ENCODE measurements at places on chromosomes 2 and 18.
A peak's percentile ranks its signal among the peaks of the same experiment; 100 is the strongest.

DNA sequence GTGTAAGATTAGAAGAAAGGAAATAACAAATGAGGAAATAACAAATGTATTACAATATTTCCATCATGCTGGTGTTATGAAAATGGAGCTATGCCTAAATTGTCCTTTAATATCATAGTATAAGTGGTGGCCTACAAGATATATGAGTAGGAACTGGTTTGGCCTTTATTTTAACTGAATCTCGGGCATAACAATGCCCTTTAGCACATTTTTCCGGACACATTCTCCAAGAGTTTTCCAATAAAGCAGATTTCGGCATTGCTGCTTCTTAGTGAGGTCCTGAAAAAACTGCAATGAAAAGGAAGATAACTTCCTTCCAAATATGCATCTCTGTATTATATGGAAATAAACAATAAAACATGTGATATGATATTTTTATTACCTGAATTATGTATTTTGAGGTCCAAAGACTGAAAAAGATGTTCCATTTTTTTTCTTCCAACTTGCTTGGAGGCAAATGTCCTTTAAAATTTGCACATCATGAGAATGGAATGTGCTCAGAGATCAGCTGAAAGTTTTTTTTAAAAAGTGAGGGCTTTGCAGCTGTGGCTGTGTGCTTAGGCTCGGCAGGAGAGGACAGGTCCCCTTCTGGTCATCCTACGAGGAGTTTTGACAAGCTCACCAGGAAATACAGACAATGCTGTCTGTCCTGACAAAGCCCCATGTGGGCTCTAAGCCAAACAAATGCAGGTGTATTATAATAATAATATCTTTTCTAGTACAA is 132.3 kb upstream of the RND3 start:
- no peak for DNase-seq

DNA sequence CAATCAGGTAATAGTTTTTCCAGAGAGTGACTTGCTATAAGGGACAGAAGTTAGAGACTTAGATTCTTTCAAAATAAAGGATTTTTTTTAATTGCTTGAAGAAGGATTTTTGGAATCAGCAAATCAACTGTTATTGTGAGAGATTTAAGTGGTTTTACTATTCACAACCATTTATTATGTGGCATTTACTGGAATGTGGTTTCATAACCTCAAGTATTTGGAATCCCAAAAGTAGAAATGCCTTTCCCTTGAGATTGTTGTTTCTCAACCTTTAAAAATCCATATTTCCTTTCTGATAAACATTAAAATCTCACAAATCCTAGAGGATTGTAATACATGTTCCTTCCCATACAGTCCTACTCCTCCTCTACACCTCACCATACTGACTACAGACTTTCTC is 5.0 kb downstream of the TANK start:
- DNase-seq = no peak

GRCh38 chr2:240579771-240580614 is 6.5 kb upstream of the CAPN10 start:
- DNase-seq = peak; percentile 81

GRCh38 chr2:24315669-24316068 is 44.7 kb downstream of the ITSN2 start:
- DNase-seq = no peak

GRCh38 chr18:58497845-58498244 is 131.0 kb downstream of the ALPK2 start:
- no peak for DNase-seq

GRCh38 chr2:181308766-181309515 is 148.2 kb upstream of the ITGA4 start:
- no peak for DNase-seq

GRCh38 chr2:39141334-39142271 is 20.8 kb upstream of the SOS1 start:
- peak; percentile 43 for DNase-seq

GRCh38 chr2:34179511-34179910 is 580.4 kb upstream of the FAM98A start:
- no peak for DNase-seq

GRCh38 chr2:102619414-102620319 is at the start of gene SLC9A2:
SLC9A2 (plus strand) TSS chr2:102619553; CDS start chr2:102619849, 296 bp downstream.
- no peak for DNase-seq

DNA sequence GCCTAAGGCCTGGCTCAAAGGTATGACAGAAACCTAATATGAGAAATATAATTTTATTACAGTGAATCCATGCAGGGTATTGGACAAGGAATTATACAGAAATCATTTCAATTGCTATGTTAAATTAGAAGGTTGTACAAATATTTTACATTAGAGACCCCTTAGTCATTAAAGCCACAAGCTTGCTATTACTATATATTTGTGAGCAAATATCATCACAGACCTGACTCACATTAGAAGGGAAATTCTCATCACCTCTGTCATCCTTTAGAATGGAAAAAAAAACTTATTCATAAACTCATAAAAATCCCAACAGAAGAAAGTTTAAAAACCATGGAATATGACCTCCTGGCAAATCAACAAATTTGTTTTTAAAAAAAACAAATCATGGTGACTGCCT is 277.9 kb downstream of the DCC start:
- DNase-seq = no peak

- no peak for DNase-seq
These were observed 495.7 kb downstream of the RIT2 start for GRCh38 chr18:42619771-42620170.

GRCh38 chr2:29719639-29720038 is 201.7 kb downstream of the ALK start:
- DNase-seq = no peak

DNA sequence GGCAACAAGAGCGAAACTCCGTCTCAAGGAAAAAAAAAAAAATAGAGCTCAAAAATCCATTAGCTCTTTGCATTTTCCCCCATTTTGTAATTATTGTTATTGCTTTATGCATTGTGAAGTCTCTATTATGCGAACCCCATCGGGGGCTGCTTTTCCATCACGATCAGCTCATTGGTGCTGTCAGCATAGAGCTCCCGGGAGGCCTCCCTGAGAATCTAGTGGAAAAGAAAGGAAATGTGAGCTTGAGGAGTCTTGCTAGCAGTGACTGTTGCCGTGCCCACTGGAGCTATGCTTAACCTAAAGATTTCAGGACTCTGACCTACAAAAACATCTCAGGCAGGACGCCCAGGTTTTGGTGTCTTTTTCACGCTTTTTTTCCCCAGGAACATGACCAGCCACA is 102.6 kb upstream of the NDUFV2 start:
- no peak for DNase-seq

DNA sequence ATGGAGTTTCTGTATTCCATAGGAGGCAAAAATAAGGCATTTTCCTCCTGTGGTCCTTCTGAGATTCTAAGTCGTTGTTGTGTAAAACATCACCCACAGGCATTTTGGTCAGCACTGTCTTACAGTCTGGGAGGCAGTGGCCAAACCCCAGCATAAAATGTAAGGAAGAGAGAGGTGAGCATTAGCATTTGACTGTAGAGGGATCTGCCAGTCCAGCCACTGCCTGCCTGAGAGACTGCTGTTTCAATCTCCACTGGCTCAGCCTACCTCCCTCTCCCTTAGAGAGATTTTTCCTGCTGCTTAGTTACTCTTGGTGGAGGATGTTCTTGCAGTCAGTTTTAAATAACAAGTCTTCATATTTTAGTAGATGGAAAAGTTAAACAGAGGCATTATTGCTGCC is 77.0 kb downstream of the ARHGEF33 start:
- DNase-seq = no peak

DNA sequence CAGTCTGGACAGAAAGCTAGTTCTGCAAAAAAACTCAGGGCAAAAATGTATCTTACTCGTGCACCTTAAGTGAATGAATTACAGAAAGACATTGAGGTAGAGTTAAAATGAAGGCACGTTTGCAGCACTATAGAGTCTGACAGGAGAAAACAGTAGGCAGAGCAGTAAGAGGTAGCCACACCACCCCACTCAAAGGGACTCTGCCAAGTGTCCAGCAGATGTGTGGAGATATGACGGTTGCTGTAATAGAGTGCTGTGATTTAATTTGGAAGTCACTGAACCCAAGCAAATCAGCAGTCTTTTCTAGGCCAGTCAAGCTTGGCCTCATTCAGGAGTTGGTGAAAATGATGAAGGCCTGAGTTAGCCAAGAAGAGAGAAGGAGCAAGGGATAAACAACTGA is 464.4 kb downstream of the PTPRM start:
- no peak for DNase-seq

- DNase-seq = no peak
These were observed 48.7 kb downstream of the NETO1 start for GRCh38 chr18:72819050-72819449.

GRCh38 chr2:135337071-135337470 is 193.9 kb downstream of the ZRANB3 start:
- no peak for DNase-seq

DNA sequence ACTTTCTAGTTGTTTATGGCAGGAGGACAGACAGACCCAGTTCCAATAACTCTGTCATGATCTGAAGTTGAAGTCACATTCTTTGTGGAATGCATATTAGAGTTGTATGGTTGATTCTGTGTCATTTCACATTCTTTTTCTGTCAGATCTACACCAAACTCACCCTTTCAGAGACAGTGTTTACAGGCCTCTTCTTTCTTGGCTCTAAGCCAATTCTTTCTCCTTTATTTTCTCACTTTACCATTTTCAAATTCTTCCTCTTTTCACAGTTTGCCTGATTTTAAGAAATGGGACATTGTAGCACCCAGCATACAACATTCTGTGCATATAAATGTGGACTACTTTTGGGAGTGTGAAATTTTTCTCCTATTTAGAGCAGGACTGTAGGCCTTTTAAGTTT is 103.7 kb downstream of the CCDC85A start:
- DNase-seq = no peak

DNA sequence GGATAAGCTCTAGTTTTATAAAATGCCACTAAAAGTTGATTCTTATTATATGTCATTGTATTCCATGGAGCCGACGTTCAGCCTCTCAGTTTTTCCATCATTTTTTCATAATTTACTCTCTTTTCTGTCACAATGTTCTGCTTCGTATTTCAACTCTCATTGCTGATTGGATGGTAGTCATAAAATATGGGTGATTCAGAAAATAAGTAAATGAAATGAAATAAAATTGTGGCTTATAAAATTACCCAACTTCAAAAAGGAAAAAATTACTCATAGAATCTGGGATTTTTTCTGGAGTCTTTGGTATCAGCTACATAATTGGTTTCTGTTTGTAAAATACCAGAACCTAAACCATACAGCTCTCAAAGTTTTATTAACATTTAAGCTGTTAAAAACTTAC is 139.7 kb upstream of the ITGA4 start:
- DNase-seq = no peak

Data from CD4-positive, alpha-beta T cell treated with Interleukin-6 at 100 ng/mL for 8 hours (primary cell).